T-helper 17 cell (primary cell): ENCODE measurements at places on chromosomes 4 and X. TPM values are rescaled to one million over a fixed set of nuclear protein-coding genes. Genes with fewer than 3 reads are reported as not detected.

MPC1L gene
- total RNA-seq, result not detected

GLOD5 gene
- not detected for total RNA-seq

SPON2 gene
- 5.2 TPM for total RNA-seq

MAN2B2 gene
- 27.0 TPM for total RNA-seq

EDNRA gene
- total RNA-seq, result not detected

ADH1C gene
- not detected for total RNA-seq

PNMA6F gene
- not detected for total RNA-seq

C1QTNF7 gene
- total RNA-seq, result not detected

MTTP gene
- total RNA-seq, result not detected

MAGEA8 gene
- total RNA-seq, result not detected

PRR32 gene
- total RNA-seq, result not detected

MAD2L1 gene
- 6.1 TPM for total RNA-seq

ADH7 gene
- not detected for total RNA-seq

KIF4A gene
- total RNA-seq, result 0.23 TPM

MAGEB6 gene
- not detected for total RNA-seq

F8A2 gene
- not detected for total RNA-seq

DACH2 gene
- not detected for total RNA-seq

TCEAL6 gene
- not detected for total RNA-seq

GABRE gene
- not detected for total RNA-seq

NSUN7 gene
- 1.2 TPM for total RNA-seq

LSM6 gene
- 21.3 TPM for total RNA-seq

SAGE1 gene
- total RNA-seq, result not detected

NR3C2 gene
- total RNA-seq, result 41.0 TPM

NALF2 gene
- 0.13 TPM for total RNA-seq

IL13RA1 gene
- total RNA-seq, result 2.2 TPM

TCEAL5 gene
- total RNA-seq, result not detected

HMX1 gene
- not detected for total RNA-seq

VSIG4 gene
- total RNA-seq, result 0.60 TPM

PROM1 gene
- not detected for total RNA-seq

FGA gene
- total RNA-seq, result not detected

TFDP3 gene
- not detected for total RNA-seq

TMEM192 gene
- 7.0 TPM for total RNA-seq

IL3RA gene
- total RNA-seq, result 0.60 TPM

P2RY10 gene
- 70.4 TPM for total RNA-seq

ATP7A gene
- total RNA-seq, result 12.5 TPM

SLC9B1 gene
- 1.4 TPM for total RNA-seq

CXorf49B gene
- total RNA-seq, result not detected

TRAM1L1 gene
- not detected for total RNA-seq

PCDH18 gene
- not detected for total RNA-seq

MED12 gene
- total RNA-seq, result 66.2 TPM

GLUD2 gene
- not detected for total RNA-seq

CXCL1 gene
- not detected for total RNA-seq

XKRX gene
- 0.18 TPM for total RNA-seq

ASB12 gene
- total RNA-seq, result not detected

TCEAL7 gene
- not detected for total RNA-seq

PAGE3 gene
- total RNA-seq, result not detected

PDLIM3 gene
- not detected for total RNA-seq

UPF3B gene
- total RNA-seq, result 7.7 TPM

CHRNA9 gene
- total RNA-seq, result not detected
